CD8-positive, alpha-beta memory T cell (primary cell): ENCODE measurements at places on chromosomes 11 and 22. TPM values are rescaled to one million over a fixed set of nuclear protein-coding genes. Genes with fewer than 3 reads are reported as not detected.

DNA sequence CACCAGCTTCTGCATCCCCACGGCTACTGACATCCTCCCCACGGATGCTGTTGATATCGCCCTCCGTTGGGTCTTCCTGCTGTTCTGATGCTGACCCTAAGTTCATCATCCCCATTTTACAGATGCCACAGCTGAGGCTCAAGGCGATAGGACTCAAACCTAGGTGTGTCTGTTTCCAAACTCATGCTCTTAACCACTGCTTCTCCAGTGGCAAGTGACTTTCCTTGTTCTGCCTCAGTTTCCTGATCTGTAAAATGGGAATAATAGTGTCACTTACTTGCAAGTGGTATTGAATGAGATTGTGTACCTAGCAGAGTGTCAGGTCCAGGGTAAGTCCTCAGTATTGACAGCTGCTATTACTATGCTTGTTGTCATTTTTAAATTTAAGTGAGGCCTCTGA lies 14.4 kb upstream of the SLC22A6 start:
- DNase-seq = no peak

Gene MMP13
- total RNA-seq = not detected

GRCh38 chr11:35029979-35030682 lies 108.8 kb upstream of the CD44 start:
- no peak for DNase-seq

- DNase-seq = no peak
Observed at GRCh38 chr22:25403284-25403810, 161.1 kb upstream of the GRK3 start.

DNA sequence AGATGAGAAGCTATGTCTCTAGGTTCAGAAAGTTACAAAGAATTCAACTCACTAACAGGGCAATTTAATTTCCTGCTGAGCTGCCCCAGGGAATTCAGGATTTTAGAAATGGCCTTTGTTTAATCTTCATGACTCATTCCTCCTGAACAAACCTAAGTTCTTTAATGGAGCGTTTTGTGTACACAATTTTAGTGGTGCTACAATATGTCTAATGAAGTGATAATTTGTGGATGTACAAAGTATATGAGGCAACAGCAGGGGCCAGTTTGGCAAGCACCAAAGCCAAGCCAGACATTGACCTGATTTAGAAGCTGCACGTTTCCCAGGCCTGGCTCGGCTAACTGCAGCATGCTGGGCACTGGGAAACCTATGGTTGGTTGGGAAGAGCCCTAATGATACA lies 34.4 kb upstream of the HEPHL1 start:
- DNase-seq = no peak

Gene OR52E2
- not detected for total RNA-seq

- no peak for DNase-seq
Observed at GRCh38 chr11:111879637-111879960, 258 bp downstream of the CFAP68 start.

DNA sequence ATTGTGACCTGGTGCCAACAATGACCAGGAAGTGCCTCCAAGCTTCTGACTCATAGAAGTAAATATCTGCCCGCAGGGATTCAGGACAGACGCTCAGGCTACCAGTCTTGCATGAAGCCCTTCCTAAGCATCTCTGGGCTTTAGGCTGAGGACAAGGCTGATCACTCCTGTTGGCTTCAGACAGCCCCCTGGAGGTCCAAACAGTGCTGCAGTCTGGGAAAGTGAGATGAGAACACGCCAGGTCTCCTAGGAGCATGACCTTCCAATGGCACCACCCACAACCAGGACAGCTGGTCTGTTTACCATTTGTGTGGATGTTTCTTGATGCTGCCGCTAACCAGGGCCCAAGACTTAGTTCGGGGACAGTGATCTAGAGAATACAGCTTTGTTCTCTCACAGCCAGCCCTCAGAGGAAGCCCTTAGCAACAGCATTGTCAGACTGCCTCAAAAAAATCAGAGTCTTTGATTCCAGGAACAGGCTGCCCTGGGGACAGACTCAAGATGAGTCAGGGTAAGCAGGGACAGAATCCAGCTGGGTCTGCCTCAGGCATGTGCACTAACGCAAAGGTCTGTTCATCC lies 111.2 kb downstream of the ZNF280B start:
- no peak for DNase-seq

DNA sequence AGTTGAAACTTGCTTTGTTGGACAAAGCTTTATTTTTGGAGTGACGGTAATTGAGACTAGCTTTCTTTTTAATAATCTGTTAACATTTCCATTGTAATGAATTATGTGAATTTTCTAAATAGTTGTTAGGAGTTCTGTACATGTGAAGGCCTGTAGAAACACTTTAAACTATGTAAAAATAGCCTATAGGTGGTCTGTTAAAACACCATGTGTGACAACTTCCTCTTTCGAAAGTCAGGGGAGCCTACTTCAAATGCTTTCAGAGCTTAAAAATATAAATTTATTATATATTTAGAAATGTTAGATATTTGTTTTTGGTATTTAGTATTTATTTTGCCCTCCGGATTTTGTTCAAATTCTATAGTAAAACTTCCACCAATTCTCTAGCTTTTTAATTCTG lies 28.7 kb downstream of the DDIAS start:
- DNase-seq = no peak

DNA sequence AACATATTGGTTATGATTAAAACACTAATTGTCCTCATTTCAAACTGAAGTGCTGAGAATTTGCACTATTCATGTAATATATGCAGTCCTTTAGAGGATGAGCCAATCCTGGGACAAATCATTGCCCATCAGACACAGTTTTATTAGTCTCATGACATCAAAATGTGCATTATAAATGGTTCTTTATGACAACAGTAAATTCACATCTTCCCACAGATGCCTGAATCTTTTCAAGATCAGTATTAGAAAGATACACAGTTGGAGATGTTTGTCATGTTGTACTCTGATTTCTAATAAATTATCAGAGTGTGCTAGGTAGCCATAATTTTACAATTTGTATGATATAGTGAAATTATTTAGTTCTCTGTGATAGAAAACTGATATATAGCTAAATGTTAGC lies 813.5 kb downstream of the FAM181B start:
- no peak for DNase-seq

Gene CASP5
- total RNA-seq = not detected

DNA sequence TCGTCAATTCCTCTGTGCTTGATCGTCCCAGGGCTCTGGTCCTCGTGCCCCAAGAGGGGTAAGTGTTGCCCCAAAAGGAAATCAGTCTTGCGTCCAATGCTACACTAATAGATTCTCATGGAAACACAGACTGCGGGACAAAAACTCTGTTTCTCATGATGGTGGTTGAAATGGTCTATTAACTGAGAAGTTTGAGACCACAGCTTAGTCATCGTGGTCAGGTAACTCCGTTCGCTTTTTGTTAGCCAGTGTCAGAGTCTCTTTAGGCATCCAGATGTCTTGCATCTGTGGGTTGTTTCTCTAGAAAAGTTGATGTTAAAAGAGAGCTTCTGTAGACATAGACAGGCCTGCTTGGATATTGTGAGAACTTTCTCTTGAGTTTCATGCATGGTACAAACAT lies 104.6 kb upstream of the SORL1-AS1 start:
- DNase-seq = no peak

GRCh38 chr11:48093795-48094642 lies 113.7 kb downstream of the PTPRJ start:
- DNase-seq = no peak

- no peak for DNase-seq
Observed at GRCh38 chr11:76140912-76141574, 65.3 kb downstream of the WNT11 start.

DNA sequence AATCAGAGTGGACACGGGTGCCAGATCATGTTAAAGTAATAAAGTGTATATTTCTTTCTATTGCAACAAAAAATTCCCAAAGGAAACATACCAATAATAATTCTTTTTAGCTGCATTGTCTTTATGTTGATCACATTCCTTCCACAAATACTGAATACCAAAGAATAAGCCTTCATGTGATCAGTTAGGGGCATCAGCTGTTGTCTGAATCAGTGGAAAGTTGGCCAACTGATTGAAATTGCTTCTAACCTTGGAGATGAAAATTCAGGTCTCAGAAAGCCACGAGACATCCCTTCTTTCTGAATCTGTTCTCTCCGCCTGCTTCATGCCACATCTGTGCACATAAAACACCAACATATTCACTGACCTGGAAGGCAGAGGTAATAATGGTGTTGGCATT lies 785.2 kb downstream of the KCNA4 start:
- no peak for DNase-seq

- no peak for DNase-seq
Observed at GRCh38 chr11:92475316-92475715, 250.7 kb downstream of the FAT3 start.

DNA sequence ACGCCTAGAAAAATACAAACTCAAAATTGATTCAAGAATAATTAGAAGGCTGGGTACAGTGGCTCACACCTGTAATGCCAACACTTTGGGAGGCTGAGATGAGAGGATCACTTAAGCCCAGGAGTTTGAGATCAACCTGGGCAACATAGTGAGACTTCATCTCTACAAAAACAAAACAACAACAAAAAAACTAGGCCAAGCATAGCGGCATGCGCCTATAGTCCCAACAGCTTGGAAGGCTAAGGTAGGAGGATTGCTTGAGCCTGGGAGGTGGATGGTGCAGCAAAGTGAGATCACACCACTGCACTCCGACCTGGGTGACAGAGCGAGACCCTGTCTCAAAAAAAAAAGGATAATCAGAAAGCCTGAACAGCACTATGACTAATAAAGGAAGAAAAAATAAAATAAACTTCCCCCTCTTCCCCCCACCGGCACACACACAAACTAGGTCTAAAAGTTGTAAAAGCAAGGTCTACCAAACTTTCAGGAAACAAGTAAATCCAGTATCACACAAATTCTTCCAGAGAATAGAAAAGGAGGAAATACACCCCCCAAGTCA lies 35.8 kb downstream of the RRAS2 start:
- no peak for DNase-seq

DNA sequence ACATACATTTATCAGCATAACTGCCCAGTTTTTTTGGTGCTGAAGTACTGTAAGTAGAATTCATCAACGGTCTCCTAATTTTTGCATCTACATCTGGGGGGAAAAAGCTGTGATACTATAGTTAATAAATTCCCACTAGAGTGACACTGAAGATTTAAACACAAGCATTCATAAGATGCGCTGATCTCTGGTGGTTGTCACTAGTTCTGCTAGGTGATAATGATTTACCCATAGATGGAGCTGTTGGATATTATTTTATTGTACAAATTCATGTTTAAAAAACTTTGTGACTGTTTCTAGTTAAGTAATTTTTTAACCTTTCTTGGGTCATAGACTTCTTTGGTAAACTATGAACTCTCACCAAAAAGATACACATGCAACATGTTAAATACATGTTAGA lies 106.6 kb downstream of the EMSY start:
- DNase-seq = no peak

DNA sequence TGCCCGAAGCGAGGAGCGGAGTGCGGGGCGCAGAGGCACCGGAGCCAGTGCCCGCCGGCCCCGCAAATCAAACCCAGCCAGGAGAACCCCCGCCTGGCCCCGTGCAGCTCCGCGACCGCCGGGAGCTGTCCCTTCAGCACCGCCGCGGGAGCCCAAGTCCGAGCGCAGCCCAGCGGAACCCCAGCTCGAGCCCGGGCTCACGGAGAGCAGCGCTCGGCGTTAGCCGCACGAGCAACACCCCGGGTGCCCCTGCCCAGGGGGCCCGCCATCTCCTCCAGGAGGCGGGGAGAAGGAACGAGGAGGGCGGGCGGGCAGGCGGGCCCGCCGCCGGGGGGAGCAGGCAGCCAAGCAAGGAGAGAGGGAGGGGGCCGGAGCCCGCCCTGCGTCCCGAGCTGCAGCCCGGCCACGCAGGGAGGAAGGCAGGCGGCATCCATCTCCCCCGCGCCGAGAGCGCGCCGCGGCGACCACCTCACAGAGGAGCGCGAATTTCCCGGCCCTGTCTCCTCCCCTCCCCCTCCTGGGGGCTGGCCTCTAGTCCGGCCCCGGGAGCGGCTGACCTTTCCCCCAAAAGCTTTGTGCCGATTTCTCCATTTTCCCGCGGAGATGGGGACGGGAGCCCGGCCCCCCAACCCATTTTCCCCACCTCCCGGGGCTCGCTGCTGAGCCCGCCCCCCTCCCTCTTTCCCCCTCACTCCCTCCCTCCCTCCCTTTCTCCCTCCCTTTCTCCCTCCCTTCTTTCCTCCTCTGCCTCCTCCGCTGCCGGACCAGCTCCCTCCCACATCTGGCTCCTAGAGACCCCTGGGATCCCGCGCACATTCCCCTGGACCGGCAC lies 621 bp downstream of the KCNC1 start:
- no peak for DNase-seq

Gene ACRV1
- not detected for total RNA-seq

- DNase-seq = no peak
Observed at GRCh38 chr11:109527496-109527895, 105.5 kb downstream of the C11orf87 start.

DNA sequence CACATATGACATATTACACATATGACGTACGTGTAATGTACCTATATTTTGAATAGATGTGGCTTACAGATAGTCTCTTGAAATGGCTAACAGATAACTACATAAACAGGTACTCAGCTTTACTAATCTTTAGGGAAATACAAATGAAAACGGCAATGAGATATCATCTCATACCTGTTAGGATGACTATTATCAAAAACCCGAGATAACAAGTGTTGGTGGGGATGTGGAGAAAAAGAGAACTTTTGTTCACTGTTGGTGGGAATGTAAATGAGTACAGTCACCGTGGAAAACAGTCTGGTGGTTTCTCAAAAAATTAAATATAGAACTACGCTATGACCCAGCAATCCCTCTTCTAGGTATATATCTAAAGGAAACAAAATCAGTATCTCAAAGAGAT lies 247.6 kb downstream of the ETS1 start:
- no peak for DNase-seq

Gene FREY1
- 2.0 TPM for total RNA-seq

Gene SEPTIN3
- total RNA-seq = 0.33 TPM

DNA sequence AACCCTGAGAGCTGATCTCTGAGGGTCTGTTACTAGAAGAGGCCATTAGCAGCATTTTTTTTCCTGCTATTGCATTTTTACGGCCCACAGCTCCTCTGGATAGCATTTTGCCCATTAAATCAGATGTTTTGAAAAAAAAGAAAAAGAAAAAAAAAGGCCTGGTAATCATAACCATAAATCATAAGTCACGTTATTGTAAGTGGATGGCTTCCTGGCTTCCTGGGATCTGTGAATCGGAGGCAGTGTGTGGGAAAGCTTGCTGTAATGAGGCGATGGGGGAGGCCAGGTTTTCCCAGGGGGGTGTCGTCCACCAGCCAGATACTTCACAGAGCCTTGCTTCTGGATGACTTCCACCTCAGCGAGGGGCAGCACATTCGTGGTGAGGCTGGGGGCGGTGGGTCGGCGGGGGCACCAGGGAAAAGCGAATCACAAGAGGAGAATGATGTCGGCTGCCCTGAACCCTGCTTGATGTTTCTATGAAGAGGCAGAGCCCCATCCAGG lies 106.5 kb upstream of the SYT13 start:
- no peak for DNase-seq

DNA sequence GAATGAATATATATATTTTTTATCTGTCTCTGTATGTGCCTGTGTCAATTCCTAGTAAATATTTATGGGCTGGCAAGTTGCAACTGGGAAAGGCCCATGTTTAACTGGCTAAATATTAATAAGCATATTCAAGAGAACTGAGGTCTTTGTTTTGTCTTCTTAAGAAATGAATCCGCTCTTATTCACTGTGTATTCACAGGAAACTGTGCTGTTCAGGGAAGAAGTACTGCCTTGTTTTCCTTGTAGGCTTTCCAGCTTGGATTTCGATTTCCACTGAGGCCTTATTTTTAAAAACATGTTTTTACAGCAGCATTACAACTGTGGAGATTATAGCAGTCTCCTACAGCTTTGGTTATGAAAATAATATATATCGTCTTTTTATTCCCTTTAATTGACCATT lies 64.7 kb downstream of the LDLRAD3 start:
- DNase-seq = no peak

Gene CSNK2A3
- 2.6 TPM for total RNA-seq

GRCh38 chr11:120817158-120817557 lies 206.7 kb upstream of the TBCEL start:
- DNase-seq = no peak
